T follicular helper cell (primary cell): ENCODE measurements at places on chromosomes 16 and 17.

DNA sequence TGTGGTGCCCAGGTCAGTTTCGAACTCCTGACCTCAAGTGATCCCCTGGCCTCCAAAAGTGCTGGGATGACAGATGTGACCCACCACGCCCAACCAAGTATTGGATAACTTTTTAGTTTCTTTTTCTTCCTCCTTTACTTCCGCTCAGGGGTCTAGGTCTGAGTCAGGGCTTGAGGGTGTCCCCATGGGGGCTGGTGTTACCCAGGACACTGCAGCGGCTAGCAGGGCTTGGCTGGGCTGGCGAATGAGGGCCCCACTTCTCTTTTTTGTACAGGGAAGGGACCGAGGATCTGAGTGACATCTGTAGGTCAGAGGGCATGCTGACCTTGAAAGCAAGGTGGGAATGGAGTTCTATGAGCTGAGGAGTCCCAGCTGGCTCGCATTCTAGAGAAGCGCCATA, 24.9 kb downstream of the RAB11FIP3 start:
- no peak for DNase-seq

GRCh38 chr17:32100971-32101631, 41.2 kb upstream of the RHOT1 start:
- DNase-seq: no peak

DNA sequence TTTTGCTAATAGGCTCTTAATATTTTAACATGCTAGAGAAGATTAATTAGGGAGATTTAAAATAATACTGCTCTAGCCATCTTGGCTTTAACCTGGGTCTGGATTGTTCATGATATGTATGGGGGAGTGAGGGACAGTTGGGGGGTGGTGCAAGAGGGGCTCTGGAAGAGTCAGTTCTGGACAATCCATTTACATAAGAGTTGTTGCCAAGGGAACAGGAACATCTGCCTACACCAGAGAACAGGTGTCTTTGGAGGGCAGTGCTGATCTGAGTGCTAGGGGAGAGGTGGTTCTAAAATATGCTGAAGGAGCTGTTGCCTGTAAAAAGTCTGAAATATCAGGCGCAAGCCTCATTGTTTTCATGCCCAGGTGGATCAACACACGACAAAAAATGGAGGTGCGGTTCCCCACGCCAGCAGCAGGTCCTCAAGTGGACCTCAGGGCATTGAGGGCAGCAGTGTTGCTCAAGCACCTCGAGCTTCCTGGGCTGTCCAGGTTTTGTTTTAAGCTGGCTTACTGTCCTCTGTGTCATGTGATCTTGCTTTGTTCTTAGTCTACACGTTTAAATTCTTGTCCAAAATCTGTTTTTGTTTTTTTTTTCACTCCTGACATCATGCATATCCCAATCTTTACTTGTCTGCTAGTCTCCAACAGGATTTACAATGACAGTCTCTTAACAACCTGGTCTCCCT, 25.4 kb upstream of the WSB1 start:
- no peak for DNase-seq

- no peak for DNase-seq
Measured at GRCh38 chr16:1764971-1765370, 6.4 kb downstream of the NME3 start.

- no peak for DNase-seq
Measured at GRCh38 chr17:8151641-8152111, 528 bp downstream of the PER1 start.

GRCh38 chr17:67479148-67479547, 102.1 kb downstream of the PITPNC1 start:
- no peak for DNase-seq

GRCh38 chr16:84950906-84951305, 60.4 kb downstream of the ZDHHC7 start:
- no peak for DNase-seq

- no peak for DNase-seq
Measured at GRCh38 chr17:43556292-43556691, 10.2 kb upstream of the ETV4 start.
